ENCODE measurements at places on chromosomes 4 and X.

- DNase-seq, result no peak
Measured at GRCh38 chr4:96504386-96504785, 664.5 kb downstream of the PDHA2 start.

GRCh38 chr4:102620697-102621497 lies 119.7 kb downstream of the NFKB1 start:
- peak; percentile 77 for DNase-seq

GRCh38 chr4:7661846-7662506 lies 227.2 kb upstream of the PSAPL1 start:
- DNase-seq, result no peak

DNA sequence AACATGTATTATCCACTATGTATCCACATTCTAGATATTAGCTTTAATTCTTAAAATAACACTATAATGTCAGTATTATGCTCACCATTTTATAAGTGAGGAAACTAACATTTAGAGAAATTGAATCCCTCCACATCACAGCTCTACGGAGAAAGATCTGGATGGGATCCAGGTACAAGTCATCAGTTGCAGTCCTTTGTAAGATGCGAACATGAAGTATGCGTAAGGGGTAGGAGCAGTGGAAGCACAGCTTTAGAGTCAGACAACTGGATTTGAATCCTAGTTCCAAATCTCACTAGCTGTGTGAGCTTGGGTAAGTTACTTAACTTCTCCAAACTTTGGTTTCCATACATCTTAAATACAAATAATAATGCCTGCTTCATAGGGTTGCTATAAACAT lies 162.5 kb downstream of the ATP10D start:
- no peak for DNase-seq

- no peak for DNase-seq
Measured at GRCh38 chr4:25485104-25485503, 108.0 kb downstream of the ANAPC4 start.

DNA sequence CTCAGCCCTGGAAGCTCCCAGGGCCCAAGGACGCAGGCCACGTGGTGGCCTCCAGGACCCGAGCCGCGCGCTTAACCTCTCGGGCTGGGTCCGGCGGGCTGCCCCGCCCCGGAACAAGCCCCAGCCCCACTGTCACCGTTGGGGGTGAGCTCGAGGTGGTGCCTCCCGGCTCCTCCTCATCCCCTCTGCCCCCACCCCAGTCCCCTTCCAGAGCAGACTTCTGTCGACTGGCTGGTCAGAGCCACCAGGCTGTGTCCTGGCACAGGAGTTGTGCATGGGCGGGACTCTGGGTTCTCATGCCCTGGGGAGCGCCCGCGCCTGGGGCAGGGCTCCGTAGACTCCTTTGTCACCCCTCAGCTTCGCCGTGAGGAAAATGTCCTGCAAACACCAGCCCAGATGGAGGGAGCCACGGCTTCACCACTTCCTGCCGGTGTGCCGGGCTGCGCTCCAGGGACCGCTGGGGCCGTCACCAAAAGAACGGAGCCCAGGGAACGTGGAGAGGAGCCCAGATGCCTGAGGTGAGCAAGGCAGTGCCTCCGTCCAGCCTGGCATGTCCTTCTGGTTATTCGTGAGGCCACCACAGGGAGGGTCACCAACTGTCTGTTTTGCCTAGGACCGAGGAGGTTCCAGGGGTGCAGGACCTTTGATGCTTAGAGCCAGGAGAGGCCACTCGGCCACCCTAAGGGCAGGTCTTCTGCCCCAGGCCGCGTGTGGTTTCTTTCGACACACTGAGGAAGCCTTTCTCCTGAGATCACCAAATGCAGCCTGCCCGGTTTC lies 7.1 kb upstream of the RGS12 start:
- no peak for DNase-seq

DNA sequence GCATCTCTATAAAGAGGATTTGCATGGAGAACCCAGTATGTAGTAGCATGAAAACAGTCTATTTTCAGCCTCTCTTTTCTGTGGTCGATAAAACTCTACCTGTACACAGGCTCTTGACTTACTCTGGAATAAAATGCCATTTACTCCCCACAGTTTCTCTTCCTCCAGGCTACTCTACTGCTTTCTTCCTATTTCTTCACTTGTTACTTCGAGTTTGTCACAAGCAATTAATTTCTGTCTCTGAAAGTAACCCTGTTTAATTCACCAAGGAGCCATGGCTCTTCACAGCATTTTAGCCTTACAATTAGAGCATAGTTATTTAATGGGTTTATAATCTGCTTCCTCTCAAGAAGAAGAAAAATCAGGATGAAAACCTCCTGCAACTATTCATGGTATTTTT lies 472.9 kb upstream of the PRKX start:
- DNase-seq, result no peak

- DNase-seq, result no peak
Measured at GRCh38 chr4:8872402-8873291, 1.0 kb upstream of the HMX1 start.

DNA sequence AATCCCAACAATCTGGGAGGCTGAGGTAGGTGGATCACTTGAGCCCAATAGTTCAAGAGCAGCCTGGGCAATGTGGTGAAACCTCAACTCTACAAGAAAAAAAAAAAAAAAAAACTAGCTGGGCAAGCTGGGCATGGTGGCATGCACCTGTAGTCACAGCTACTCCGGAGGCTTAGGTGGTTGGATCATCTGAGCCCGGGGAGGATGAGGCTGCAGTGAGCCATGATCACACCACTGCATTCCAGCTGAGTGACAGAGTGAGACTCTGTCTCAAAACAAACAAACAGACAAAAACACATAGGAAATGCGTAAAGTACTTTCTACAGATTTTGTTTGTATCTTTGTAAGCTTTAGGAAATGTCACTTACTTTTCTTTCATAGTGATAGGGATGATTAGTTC lies 307.2 kb upstream of the NR3C2 start:
- no peak for DNase-seq

- no peak for DNase-seq
Measured at GRCh38 chr4:182600856-182601255, 316.3 kb downstream of the DCTD start.

DNA sequence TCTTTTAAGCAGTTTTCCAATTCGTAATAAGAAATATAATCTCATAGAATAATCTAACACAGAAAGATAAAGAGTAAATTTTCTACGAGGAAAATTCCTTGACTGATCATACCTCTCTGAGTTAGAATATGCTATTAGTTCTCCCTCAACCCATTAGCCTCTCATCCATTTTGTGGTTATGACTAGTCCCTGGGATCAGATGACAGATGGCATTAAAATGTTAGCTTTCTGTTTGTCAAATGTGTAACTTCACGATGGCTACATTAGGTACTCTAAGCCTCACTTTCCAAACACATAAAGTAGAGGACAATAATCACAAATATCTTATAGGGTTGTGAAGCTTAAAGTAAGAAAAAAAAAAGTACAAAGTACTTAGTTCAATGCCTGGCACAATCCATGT lies 112.2 kb downstream of the ZAR1 start:
- no peak for DNase-seq

GRCh38 chr4:21041708-21042107 lies 341.4 kb downstream of the PACRGL start:
- DNase-seq, result no peak

DNA sequence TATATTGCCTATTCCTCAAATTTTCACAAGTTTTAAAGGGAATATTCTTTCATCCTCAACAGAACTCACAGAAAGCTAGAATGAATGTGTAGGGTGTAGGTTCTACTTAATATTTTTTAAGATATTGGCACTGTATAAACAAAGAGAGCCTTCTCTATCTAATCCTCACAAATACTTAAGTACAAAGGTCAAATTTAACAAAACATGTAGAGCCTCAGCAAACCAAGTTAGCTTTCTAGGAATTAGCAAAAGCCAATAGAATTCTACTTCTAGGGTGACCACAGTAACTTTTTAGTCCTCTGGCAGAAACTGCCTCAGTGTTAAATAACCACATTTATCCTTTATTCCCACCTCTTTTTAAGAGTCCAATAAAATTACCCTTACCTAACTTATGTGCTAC lies 19.3 kb downstream of the DHX15 start:
- no peak for DNase-seq

- DNase-seq, result no peak
Measured at GRCh38 chr4:45453258-45453853, 670.5 kb downstream of the GABRG1 start.

GRCh38 chr4:116391020-116391419 lies 694.4 kb downstream of the TRAM1L1 start:
- DNase-seq, result no peak

GRCh38 chr4:14916554-14917297 lies 85.6 kb upstream of the CPEB2 start:
- no peak for DNase-seq

GRCh38 chr4:176002007-176002613 lies 63.5 kb upstream of the WDR17 start:
- no peak for DNase-seq

- no peak for DNase-seq
Measured at GRCh38 chr4:177281351-177281909, 28.2 kb upstream of the NEIL3 start.

DNA sequence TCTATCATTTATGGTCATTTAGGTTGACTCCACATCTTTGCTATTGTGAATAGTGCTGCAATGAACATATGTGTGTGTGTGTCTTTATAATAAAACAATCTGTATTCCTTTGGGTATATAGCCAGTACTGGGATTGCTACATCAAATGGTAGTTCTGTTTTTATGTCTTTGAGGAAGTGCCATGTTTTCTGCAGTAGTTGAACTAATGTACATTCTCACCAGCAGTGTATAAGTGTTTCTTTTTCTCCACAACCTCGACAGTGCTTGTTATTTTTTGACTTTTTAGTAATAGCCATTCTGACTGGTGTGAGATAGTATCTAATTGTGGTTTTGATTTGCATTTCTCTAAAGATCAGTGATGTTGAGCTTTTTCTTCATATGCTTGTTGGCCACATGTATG lies 80.5 kb downstream of the ARHGAP6 start:
- DNase-seq, result no peak

GRCh38 chr4:30461218-30461617 lies 259.0 kb upstream of the PCDH7 start:
- no peak for DNase-seq

DNA sequence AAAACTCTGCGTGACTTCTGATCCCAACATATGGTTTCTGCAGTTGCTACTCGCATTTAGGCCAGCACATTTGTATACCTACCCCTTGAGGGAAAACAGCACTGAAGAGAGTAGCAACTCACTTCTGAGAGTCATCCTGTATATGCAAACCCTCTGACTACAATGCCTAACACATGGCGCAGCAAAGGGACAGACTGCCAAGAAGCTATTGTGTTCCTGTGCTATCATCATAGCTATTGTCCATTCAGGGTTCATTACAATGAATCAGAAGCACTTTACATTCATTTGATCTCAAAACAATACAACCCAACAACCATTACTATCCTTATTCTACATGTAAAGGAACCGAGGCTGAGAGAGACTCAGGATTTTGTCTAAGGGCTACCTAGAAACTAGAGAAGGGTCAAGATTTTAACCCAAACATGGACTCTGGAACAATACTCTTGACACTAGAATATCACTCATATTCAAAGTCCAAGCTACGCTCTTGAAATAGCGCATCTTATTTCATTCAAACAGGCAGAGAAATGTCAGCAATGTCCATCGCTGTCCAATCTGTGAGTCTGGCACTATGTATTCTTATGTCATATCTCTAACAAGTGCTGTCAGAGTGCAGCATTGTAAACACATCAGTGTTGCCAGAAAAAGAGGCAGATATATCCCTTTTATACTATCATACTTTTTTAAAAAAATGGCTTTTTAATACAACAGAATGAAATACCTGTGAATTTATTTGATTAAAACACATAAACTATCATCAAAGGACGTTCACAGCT lies 173.6 kb downstream of the CORIN start:
- DNase-seq, result no peak

DNA sequence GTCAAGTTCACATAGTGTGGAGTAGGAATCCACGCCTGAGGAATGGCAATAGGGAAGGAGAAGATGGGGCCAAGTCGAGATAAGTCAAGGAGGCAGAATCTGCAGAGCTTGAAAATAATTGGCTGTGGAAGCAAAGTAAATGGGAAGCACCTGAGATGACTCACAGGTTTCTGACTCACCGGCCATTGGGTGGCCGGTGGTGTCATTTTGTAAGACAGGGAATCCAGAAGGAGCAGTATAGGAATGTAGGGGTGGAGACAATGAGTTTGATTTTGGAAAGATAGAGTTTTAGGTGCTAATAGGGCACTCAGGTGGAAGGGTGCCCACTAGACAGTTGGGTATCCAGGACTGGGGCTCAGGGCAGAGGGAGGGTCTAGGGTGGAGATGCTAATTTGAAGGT lies 201.0 kb upstream of the MAMLD1 start:
- DNase-seq, result no peak

- DNase-seq, result no peak
Measured at GRCh38 chrX:8841911-8842310, 40.7 kb upstream of the FAM9A start.

DNA sequence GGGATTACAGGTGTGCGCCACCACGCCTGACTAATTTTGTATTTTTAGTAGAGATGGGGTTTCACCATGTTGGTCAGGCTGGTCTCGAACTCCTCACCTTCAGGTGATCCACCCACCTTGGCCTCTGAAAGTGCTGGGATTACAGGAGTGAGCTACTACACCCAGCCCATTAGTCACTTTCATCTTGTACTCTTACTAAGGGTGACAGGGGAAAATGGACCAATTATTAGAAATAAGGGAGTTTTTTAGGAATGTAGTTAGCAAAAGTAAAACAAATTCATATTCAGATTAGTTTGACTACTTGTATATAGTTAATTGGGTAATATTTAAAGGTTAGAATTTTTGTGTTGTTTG lies 26.1 kb downstream of the SMARCA5 start:
- DNase-seq, result no peak

GRCh38 chr4:178937130-178937529 lies 1494.9 kb upstream of the AGA start:
- DNase-seq, result no peak

GRCh38 chr4:159077702-159078495 lies 25.0 kb upstream of the RAPGEF2 start:
- DNase-seq, result no peak

DNA sequence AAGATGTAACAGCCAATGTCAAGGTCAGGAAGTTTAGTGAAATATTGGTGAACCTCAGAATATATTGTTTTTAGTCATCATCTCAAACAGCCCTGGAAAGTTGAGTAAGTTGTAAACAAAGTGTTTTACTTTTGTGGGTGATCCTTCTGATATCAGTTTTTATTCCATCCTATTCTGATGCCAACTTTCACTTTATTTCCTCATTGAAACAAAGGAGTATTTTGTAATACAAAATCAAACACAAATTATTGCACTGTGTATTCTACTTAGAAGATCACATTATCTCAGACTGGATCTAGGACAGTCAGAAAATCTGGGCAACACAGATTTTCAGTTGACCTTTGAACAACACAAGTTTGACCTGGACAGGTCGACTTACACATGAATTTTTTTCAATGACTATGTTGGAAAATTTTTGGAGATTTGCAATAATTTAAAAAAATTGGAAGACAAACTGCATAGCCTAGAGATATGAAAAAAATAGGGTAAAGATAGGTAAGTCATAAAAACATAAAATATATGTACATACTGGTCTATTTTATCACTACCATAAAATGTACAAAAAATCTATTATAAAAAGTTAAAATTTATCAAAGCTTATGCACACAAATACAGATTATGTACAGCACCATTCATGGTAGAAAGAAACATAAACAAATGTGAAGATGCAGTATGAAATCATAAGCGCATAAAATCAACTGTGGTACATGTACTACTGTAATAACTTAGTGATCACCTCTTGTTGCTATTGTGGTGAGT lies 709.1 kb upstream of the FAM241A start:
- DNase-seq, result no peak

- no peak for DNase-seq
Measured at GRCh38 chrX:150779385-150779784, 86.2 kb downstream of the MTMR1 start.

GRCh38 chr4:74501579-74501978 lies 56.6 kb downstream of the AREG start:
- peak; percentile 55 for DNase-seq

Measured in fibroblast of skin of left biceps (primary cell).